ENCODE measurements at places on chromosomes 16 and 17.

DNA sequence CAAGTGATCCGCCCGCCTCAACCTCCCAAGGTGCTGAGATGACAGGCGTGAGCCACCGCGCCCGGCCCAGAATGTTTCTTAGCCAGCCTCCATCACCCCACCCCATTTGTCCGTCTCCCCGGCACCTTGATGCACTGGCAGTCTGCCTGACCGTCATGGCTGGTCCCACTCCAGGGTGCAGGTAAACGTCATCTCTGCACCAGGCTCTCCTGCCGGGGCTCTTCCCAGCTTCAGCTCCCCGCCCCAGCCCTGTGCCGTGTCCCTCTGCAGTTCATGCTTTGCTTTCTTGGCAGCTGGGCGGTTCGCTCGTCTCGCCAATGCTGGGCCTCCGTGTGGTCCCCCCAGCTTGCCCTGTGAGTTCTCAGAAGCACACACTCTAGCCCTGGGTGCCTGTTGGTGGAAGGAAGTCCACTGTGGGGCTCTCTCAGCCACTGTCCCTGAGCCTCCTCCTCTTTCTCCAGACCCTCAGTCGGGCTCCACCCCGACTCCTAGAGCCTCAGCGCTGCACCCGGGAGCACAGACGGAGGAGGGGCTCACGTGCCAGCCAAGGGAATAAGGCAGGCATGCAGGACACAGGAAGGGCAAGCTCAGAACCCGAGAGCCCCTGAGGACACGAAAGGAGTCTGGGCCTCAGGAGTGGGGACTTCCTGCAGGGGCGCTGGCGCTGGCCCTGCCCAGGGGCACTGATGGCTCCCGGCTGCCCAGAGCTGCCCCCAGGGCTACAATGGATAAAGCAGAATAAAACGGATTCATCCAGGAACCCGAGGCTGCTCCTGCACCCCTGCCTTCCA is 12.0 kb downstream of the HS3ST6 start:
- no peak for DNase-seq

- DNase-seq = no peak
Observed at GRCh38 chr17:67765623-67766022, 47.9 kb downstream of the NOL11 start.

GRCh38 chr16:57310801-57311200 is 26.3 kb upstream of the PLLP start:
- no peak for DNase-seq

DNA sequence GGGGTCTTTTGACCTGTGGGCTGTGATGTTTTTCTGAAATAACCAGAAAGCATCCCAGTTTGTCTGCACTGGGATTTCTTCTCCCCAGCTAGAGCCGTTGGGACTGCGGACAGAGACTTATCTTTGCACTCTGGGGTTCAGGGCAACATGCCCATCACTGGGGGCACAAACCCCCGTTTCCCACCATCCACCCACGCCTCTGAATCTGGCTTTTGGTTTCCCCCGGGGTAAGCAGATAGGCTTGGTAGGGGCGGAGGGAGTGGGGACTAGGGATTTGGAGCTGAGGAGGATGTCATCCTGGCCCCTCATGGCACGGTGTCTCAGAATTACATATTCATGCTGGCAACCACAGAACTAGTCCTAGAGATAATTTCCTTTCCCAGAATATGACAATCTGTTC is 68.6 kb downstream of the CCDC182 start:
- no peak for DNase-seq

DNA sequence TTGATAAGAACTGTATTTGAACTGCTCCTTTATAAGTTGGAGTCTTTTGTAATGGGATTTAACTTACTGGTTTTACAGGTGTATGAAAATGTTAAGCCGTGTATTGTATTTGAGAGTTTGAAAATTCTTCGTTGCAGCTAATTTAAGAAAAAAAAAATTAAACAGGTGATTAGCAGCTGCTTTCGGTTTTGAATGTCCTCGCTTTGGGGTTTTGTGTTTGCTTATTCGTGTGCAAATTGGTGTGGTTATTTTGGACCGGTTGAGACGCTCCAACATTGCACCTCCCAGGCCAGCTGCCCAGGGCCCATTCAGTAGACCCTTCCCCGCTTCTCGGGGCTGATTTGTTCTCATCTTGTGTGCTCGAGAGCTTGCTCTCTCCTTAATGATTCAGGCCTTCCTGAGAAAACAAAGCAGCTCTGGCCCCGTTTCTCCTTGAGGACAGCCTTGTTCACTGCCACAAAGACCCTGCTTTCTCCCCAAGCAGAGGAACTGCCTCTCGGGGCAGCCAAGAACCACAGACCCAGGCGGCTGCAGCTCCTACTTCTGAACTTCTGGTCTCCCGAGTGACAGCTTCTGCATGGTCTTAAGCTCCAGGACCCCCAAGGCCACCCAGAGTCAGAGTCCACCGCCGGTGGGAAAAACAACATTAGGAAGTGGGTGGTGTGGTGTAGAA is 100.5 kb downstream of the MSI2 start:
- DNase-seq = no peak

GRCh38 chr17:12180644-12181261 is 160.1 kb downstream of the MAP2K4 start:
- DNase-seq = peak; percentile 38

DNA sequence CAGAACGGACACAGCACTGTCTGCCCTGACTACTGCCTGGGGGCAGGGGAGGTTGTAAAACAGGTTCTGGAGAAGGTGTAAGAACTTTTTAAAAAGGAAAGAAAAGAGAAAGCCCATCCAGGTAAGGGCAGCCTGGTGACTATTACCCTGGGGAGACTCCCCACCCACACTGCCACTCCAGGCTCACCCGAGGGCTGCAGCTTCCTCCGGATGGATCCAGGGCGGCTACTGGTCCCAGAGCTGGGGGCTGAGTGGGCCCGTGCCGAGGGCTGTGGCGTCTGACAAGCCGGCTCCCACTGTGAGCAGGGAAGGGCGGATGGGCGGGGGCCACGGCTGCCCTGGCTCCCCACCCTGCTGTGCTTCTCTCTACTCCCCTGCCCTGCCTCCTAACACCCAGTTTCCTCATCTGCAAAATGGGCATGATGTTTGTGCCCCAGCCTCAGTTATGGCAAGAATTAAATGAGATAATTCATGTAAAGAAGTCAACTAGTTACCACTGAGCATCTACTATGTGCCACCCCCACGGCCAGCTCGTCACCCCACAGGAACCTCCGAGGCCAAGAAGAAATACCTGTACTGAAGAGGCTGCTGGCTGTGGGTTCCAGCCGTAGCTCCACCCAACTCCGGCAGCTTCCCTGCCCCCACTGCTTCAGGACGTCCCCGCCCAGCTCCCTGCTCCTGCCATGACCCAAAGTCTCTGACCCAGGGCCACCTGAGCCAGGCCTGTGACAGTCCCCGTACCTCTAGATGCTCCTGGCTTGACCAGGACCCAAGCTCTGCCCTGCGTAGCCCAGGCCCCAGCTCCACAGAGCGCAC is 24.2 kb downstream of the KATNB1 start:
- no peak for DNase-seq

- DNase-seq = no peak
Observed at GRCh38 chr17:28760601-28761562, 17.1 kb downstream of the TRAF4 start.

DNA sequence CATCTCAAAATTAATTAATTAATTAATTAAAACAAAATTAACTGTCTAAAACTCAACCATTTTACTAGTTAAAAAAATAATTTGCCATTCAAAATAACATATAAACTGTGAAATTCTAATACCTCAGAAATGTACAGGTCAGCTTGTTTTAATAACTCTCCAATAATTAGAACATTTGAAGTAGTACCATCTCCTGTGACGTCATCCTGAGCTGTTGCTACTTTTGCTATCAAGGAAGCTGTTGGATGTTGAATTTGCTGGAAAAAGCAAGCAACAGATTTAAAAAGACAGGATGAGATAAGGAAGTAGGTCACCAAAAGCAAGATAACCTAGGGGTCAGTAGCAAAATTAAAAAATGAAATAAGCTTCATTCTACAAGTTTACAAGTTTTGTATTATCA is 2.8 kb downstream of the CCT6B start:
- DNase-seq = no peak

GRCh38 chr17:66526827-66527226 is 224.4 kb downstream of the PRKCA start:
- DNase-seq = no peak

DNA sequence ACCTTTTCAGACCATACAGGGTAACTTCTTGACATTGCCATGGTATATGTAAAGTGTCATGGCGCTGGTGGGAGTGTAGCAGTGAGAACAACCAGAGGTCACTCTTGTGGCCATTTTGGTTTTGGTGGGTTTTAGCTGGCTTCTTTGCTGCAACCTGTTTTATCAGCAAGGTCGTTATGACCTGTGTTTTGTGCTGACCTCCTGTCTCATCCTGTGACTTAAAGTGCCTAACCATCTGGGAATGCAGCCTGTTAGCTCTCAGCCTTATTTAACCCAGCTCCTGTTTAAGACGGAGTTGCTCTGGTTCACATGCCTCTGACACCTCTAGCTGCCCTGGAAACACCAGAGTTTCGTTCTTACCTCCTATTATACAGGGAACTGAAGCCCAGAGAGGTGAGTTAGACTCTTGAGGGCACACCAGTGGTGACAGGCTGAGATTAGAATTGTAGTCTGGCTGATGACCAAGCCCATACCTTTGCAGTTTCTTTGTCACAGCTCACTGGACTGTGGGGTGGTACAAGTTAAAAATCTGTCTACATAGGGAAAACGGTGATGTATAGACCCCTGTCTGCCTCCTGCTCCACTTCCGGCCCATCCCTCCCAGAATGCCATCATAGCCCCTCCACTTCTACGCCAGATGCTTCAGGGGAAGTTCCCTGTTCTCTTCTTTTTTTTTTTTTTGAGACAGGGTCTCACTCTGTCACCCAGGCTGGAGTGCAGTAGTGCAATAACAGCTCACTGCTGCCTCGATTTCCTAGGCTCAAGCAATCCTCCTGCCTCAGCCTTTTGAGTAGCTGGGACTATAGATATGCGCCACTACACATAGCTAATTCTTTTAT is 21.0 kb downstream of the KSR1 start:
- no peak for DNase-seq

GRCh38 chr17:37888881-37889280 is 35.3 kb upstream of the TBC1D3K start:
- DNase-seq = no peak

DNA sequence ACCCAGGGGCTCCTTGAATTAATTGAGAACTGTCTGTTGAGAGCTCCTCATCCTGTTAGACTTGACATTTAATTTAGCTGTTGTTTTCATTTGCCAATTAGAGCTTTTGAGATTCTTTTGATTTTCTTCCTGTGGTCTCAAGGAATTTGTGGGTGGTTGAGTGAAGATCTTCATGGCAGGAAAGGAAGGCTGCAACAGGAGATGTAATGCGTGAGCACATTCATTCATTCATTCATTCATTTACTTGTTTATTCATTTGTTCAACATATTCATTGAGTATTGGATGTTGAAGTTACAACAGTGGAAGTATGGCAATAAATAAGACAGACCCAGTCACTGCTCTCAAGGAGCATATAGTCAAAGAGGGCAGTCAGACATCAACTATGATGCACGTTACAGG is 117.7 kb downstream of the PRKCB start:
- no peak for DNase-seq

GRCh38 chr17:12136646-12137045 is 116.0 kb downstream of the MAP2K4 start:
- DNase-seq = no peak

DNA sequence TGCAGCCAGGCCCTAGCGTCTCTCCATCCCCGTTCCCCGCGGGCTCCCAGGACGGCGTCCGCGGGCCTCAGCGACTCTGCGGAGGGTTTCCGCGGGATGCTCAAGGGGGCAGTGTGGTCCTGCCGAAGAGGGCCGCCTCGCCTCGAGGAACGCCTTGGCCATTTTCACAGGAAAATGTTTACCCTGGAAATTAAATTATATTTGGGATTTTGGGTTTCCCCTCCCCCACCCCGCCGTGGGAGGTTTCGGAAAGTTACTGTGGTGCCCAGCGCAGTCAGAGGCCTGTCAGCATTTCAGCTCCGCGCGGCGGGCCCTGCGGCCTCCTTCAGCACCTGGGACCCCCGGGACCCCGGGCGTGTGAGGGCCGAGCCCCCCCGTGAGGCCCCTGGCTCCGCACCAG is 94.5 kb downstream of the PCTP start:
- DNase-seq = no peak

DNA sequence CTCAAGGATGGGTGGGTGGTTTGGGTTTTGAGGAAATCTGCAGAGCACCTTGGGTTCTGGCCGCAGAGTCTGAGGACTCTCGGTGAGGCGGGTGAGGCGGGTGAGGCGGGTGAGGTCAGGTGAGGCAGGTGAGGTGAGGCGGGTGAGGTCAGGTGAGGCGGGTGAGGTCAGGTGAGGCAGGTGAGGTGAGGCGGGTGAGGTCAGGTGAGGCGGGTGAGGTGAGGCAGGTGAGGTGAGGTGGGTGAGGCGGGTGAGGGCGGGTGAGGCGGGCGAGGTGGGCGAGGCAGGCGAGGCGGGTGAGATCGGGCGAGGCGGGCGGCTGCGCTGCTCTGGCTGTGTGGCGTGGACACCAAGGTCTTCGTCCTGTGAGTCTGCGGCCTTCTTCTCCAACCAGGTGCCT is 24.1 kb upstream of the RPL13 start:
- DNase-seq = no peak

DNA sequence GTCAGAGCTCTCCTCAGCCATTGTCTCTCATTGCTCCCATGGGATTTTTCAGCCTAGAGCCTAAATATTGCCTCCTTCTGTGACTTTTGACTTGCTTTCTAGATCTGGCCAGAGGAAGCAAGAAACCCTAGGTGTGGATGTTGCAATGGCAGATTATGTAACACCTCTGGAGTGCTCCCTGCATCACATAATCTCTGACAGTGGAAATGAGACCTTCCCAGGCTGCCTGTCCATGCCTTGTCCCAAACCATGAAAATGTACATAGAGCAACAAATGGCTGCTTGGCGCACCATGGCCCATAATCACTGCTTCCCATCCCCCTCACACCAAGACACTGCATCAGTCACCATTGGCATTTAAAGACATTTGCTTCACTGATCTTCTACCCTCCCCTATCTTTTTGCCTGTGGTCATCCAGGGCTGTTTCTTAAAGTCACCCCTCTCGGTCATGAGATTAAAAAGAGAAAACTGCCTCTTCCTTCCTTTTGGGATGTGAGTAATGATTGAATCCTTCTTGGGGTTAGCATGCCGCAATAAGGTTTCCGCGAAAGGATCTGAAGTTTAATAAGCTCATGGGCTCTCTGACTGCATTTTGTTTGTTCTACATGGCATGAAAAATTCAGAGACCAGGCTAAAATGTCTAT is 34.2 kb upstream of the CCL2 start:
- no peak for DNase-seq

- DNase-seq = no peak
Observed at GRCh38 chr16:86507173-86508027, 2.9 kb upstream of the FOXF1 start.

GRCh38 chr17:19573075-19573474 is 39.4 kb downstream of the SLC47A1 start:
- no peak for DNase-seq

DNA sequence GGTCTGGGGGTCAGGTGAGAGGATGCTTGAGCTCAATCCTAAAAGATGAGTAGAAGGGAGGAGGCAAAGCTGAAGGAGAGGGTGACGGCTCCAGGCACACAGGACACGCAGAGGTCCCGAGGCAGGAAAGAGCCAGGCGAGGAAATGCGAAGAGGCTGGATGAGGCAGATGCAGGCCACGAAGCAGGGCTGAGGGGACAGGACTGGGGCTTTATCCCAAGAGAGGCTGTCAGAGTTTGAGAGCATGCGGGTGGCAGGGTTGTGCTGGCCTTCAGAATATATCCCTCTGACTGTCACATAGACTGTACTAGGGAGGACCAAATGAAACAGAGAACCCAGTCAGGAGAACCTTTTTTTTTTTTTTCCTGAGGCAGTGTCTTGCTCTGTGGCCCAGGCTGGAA is 100.2 kb downstream of the RMI2 start:
- DNase-seq = no peak
